ENCODE measurements at places on chromosomes 5 and 9.

GRCh38 chr5:26945901-26946300, 92.5 kb downstream of the CDH9 start:
- DNase-seq = peak; percentile 23

DNA sequence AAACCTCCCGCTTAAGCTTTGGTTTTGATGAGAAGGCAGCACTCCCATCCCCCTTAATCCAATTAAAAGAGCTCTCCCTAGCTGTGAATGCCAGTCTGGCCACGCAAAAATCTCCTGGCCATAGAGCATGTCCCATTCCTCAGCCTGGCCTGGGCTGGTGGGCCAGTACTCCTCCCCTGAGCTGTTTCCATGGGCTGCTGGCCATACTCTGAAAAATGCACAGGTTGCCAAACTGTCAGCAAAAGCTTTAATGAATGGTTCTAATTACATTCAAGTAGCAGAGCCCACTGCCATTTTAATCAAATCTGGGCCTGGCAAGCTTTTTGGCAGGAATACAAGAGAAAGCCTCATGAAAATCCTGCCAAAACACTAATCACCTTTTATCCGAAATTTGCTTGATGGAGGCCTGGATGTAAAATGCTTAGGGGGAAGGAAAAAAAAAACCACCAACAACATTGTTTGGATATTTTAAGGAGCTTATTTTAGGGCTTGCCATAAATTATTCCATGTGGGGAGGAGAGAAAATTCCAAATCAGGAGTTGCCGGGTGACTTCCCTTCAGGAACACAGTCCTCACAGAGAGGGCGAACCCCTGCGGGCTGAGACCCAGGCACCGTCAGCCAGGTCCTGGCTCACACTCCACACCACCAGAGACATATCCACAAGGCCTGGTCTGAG, 243.3 kb downstream of the SEC61B start:
- DNase-seq = peak; percentile 69

GRCh38 chr5:95134326-95134725, 150.6 kb downstream of the MCTP1 start:
- DNase-seq = no peak

- no peak for DNase-seq
Measured at GRCh38 chr9:109619310-109619709, 121.2 kb upstream of the PTPN3 start.

DNA sequence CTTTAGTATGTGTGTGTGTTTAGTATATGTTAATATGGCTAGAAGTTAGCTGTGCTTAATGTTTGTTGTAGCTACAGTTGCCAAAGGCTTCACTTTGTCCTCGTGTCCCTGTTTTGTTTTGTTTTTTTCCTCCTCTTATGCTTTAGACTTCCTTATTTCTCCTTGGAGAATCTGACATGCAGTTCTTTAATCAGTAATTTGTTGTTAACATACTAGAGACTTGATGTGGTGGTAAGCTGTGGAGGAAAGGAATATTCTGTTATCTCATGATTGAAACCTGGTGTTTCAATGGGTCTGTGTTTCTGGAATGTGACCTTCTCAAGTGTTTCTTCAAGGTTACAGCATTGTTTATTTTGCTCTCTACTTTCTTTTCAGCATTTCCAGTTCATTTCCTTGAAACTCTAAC, 515.6 kb upstream of the ST8SIA4 start:
- DNase-seq = peak; percentile 19

DNA sequence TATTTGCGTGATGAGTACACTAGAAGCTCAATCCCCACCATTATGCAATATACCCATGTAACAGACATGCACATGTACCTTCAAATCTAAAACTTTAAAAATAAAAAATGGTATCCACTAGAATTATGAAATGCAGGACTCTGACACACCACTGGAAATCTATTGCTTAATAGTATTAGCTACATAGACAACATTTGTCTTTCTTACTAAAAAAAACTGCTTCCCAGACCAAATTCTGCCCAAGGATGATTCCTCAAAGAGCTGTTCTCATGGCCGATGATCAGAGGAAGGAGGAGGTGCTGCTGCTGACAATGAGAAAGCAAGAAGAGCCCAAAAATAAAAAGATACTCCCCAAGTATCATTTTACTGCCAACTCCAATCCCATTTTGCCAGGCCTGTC, 67.2 kb downstream of the TTC39B start:
- no peak for DNase-seq

DNA sequence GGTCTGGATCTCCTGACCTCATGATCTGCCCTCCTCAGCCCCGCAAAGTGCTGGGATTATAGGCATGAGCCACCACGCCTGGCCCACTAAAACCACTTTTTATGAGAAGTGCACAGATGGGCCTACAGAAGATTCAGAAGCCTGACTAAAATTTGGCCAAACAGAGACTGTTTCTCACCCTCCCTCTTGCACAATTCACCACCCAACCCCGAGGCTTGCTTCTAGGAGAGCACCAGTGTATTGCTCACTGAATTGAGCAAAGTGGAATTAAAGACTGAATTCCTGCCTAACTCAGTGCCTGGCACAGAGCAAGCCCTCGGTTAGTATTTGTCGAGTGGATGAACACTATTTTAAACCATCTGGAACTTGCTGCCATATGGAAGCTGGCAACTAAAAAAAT, 3.4 kb upstream of the DCTN4 start:
- DNase-seq = no peak

DNA sequence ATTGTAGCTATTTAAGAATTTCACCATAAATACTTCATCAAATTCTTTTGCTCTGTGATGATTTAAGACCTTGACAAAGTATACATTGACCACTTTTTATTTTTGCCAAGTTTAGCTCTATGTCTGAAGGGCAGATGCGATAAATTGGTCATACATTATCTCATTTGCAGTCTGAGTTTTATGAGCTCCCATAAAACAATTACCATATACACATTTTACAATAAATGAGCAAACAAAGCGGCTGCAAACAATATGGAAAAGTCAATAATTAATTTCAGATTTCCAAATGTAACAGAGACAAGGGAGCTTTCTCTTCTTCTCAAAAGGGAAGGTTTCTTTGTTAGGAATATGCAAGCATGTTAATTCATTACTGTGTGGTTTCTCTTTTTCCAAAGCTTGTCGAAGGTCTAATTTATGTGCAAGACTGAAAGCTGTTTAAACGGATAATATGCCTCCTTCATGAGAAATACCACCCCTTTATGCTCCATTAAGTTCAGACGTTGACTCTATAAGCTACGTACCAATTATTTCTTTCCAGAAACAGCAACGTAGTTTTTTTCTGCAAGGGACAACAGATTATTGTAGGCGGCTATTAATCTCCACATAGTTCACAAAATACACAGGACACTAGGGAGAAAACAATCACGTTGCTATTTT, 7.0 kb upstream of the IZUMO3 start:
- DNase-seq = no peak

DNA sequence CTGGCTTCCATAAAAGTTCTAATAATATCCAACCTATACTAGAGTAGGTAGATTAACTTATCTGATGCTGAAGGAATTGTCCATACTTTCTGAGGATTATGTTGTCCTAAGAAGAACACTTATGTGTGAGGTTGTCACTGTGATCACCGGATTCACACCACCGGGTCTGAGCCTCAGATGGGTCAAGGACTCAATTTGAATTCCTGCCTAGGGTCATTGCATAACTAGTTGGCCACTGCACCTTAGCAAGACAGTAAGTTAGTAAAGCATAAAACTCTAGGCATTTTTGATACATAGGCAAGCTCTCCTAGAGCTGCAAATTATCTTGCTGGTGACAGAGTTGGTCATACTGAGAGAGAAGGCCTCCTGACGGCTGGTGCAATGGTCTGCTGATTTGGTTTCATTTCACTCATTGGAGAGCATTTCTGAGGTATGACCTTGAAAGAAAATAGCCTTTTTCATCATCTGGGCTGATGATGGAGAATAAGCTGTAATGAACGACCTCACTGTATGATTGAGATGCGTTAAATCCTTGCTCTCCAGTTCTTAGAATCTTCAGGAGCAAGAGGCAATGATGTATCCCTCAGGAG, 72.0 kb upstream of the CKMT2 start:
- no peak for DNase-seq

- no peak for DNase-seq
Measured at GRCh38 chr9:83992901-83993300, 12.3 kb downstream of the RMI1 start.

DNA sequence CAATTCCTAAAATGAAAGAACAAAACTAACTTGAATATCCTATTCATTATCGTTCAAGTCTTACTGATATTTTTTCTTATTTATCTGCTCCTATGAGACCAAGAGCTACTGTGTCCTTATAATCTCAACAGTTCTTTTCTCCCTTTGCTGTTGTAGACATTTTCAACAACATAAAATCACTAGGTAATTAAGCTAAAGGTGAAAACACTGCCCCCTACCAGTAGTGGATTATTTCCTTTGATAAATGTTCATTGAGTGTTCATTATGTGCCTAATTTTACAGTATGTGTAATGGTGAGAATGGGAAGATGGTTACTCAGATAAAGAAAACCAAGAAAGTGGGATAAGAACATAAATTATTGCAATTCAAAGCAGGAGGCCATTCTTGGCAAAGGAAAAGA, 41.4 kb upstream of the PAPPA start:
- DNase-seq = peak; percentile 36

GRCh38 chr5:4083591-4084337, 488.1 kb downstream of the IRX1 start:
- no peak for DNase-seq

GRCh38 chr5:50726475-50727148, 60.2 kb downstream of the PARP8 start:
- DNase-seq = no peak

DNA sequence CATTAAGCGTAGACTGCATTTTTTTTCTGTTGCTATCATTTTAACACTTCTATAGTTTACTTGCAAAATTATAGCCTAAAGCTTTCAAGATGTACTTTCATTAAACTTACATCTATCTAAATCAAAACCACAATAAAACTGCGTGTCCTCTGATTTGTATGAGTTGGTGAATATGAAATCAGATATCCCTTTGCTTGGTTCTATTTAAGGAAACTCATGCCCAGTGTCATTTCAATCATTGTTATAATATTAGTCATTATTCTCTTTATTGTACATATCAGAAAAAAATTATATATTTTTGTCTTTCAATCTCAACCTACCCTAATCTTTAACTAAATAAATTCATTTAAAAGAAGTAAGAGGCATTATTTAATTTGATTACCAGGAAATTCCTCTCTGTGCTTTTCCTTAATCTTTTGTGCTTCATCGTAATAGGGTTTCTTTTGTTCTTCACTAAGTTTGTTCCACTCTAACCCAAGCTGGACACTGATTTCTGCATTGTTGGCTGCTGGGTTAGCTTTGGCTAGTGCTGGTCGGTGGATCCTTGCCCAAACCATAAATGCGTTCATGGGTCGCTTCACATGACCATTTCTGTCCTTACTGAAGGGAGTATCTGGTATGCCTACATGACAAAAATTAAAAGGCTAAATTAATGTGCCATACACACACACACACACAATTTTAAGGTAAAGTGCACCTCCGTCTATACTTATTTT, 3.8 kb downstream of the SOX30 start:
- DNase-seq = peak; percentile 43

- DNase-seq = peak; percentile 58
Measured at GRCh38 chr5:111737716-111738115, 19.3 kb downstream of the NREP start.

DNA sequence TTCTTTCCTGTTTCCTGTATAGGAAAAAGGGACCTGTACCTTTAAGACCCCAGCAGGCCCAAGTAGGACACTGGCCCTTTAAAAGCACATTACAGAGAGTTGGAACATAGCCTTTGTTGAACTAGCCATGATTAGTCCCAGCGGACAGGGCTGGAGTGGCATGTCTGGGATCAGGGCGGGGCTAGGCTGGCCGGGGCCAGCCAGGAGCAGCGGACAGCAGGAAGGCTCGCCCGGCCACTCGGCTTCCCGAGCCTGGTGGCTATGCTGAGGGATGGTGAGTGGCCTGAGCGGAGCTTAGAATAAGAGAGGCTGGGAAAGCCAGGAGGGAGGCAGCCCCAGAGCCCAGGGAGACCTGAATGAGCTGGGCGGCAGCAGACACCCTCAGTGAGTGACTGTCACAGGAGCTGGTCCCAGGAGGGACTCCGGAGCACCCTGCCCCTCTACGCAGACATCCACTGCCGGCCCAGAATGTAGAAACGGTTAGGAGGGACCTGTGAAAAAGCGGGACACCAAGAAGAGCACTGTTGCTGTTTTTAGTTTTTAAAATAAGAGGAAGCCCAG, 92.1 kb downstream of the DAB2IP start:
- DNase-seq = peak; percentile 87

- no peak for DNase-seq
Measured at GRCh38 chr9:88312045-88312444, 76.2 kb upstream of the SPIN1 start.

DNA sequence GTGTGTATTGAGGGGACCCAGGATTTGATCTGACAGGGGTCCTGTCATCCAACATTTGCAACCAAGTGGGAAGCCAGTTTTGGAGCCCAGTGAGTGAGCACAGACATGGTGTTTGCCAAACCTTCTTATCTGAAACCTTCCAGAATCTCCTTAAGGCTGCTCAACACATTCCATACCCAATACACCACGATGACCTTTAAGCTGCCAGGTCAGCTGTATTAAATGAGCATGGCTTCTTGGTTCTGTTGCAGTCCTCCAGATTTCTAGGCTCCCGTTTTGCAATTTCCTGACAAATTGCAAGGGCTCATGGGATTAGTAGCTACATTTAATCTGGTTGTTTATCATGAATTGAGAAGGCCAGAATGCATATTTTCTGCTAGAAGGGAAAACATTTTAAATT, 124.2 kb upstream of the ATP10B start:
- no peak for DNase-seq

DNA sequence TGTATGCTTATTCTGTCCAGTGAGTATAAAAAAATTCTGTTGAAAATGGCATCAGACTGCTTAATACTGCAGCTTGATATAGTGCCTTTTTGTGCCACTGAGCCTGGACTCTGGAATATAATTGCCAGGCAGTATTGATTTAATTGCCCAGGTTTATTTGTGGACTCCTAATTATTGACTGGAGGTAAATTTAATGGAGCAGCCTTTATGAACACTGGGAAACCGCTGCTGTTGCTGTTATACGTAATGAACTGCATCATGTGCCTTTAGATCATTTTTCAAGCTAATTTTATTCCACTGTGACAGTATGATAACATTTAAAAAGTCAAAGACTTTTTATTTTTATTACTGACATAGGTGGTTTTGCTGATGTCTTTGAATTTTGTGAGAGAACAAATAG, 90.2 kb upstream of the SH3GL2 start:
- no peak for DNase-seq

DNA sequence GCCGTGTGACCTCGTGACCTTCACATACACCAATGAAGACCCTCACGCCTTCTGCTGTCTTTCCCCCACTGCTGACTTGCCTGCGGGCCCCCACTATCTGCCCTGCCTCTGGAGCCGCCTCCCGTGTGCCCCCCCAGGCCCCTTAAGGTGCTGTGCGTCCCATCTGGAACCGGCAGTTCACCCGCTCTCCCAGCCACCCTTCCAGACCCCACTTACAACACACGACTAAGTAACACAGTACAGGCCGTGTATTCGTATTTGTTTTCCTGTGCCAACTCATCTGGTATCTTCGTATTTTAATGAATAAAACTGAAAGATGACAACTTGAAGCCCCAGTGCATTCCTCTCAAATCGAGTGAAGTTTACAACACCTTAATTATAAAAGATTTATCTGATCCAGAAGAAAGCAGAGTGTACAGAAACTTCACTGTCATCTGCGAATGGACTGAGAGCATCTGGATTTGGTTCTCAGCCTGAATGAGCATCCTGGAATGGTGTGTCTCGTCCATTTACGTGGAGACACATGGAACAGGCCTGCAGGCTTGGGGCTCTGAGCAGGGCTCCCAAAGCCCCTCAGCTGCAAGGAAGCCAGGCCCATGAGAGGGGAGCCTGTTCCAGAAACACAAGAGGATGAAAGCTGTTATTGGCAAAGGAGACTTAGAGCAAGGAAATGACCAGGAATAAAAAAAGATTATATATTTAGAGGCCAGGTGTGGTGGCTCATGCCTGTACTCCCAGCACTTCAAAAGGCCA, 21.9 kb upstream of the TERT start:
- no peak for DNase-seq
